Anterior cingulate cortex (tissue), 58 donors: ENCODE measurements at places on chromosomes 6 and 20.

- no peak for DNase-seq
These were observed 97.3 kb upstream of the STXBP5 start for GRCh38 chr6:147106759-147107401.

GRCh38 chr20:32179515-32179914, 28.0 kb downstream of the PLAGL2 start:
- DNase-seq = no peak

GRCh38 chr20:24157213-24157612, 168.6 kb upstream of the GGTLC1 start:
- DNase-seq = no peak

DNA sequence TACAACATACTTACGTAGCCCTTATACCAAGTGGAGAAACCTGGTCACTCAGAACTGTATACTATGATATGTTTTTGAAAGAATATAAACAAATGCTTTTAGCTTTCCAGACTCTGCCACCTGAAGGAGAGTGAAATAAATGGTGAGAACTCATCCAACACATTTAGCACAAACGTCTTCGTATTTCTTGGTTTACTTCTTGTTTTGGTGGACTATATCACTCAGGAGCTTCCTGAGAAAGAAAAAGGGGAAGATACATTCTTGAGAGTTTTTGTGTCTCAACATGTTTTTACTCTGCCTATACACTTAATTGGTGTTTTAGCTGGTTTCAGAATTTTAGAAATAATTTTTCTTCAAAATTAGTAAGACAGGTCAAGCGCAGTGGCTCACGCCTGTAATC, 19.4 kb upstream of the CTAGE9 start:
- no peak for DNase-seq

- no peak for DNase-seq
These were observed 26.2 kb upstream of the NOL4L start for GRCh38 chr20:32611286-32611685.

- DNase-seq = no peak
These were observed 16.0 kb downstream of the UQCC2 start for GRCh38 chr6:33695451-33695887.

GRCh38 chr6:56570413-56571359, 72.0 kb downstream of the DST start:
- no peak for DNase-seq

DNA sequence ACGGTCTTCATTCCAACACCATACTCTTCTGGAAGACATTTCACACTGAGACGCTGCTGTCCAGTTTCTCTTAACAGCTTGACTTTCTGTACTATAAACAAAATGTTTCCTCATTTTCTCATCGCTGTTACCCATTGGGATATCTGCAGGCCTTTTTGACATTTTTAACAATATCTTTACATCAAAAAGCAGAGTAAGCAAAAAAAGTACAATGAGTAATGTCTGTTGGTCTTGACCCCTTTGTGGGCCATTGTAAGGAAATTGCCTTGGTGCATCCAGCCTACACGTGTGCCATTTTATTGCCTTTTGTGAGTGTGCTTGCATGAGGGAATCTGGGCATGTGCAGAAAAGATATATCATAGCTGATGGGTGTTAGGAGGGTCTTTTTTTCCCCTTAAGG, 129.1 kb upstream of the MANEA start:
- DNase-seq = no peak
